Stimulated activated CD4-positive, alpha-beta T cell treated with anti-CD3 and anti-CD28 coated beads, TNF-alpha, amount 100 ng/mL, for 48 hours (primary cell): ENCODE measurements at places on chromosomes 1 and 21.

DNA sequence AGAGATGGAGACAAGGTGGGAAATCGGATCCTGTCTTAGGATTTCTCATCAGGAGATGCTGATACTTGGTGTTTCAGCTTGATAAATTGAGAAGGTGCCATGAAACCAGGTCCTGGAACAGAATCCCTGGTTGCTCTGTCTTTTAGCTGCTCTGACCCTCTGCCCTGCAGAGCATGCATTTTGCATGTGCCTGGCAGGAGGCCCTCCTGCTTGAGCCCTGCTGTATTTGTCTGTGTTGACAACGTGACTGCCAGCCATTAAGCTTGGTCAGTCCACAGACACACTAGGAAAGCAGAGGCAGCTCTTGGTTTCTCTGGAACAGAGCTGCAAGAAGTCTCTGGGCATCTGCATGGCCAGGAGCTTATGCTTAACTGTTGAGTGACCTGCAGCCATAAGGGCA lies 2.5 kb downstream of the SLC25A44 start:
- DNase-seq: no peak

- no peak for DNase-seq
Observed at GRCh38 chr1:86768554-86768953, 64.2 kb downstream of the SH3GLB1 start.

GRCh38 chr21:27674041-27674615 lies 707.2 kb upstream of the ADAMTS5 start:
- DNase-seq: no peak

DNA sequence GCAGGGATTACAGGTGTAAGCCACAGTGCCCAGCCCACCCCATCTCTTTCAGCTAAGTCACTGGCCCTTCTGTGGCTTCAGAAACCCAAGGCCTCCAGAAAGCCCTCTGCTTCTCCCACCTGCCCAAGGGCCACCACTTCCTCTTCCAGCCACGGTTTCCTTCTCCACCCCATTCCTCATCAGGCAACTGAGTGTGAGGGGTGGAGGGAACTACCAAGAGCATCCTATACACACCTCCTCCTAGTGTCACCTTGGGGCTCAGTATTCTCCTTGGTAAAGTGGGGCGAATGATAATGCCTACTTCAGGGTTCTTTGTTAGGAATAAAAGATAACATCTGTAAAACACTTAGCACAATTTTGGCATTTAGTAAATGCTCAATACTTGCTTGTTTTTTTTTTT lies 30.0 kb downstream of the KNCN start:
- no peak for DNase-seq

DNA sequence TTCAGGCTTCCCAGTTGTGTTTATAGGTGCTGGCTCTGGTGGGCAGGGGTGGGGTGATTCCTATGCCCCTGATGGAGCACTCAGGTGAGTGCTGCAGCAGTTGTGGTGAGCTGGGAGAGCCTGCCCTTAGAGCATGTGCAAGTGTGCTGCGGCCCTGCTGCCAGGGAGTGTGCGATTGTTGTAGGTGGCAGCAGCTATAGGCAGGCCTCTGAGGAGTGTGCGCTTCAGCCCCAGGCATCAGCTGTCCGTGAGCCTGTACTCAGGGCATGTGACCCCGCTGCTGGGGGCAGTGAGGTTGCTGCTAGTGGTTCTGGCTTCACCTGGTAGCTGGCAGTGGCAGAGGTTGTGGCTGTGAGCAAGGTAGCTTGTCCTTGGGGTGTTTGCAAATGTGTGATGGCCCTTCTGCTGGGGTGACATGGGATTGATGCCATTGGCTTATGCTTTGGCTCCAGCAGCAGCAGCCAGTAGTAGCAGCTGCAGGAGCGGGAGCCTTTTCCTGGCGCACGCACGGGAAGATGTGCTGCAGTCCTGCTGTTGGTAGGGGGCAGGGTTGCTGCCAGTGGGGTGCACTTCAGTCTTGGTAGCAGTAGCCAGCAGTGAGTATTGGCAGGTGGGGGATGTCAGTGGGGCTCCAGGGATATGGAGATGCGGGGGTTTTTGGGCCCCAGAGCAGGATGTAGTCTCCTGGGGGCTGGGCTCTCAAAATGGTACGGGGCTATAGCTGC lies 37.7 kb downstream of the SYCP1 start:
- no peak for DNase-seq

- DNase-seq: no peak
Observed at GRCh38 chr1:19980314-19980713, 896 bp upstream of the PLA2G2A start.

- no peak for DNase-seq
Observed at GRCh38 chr1:113947388-113948107, 18.4 kb downstream of the HIPK1 start.

DNA sequence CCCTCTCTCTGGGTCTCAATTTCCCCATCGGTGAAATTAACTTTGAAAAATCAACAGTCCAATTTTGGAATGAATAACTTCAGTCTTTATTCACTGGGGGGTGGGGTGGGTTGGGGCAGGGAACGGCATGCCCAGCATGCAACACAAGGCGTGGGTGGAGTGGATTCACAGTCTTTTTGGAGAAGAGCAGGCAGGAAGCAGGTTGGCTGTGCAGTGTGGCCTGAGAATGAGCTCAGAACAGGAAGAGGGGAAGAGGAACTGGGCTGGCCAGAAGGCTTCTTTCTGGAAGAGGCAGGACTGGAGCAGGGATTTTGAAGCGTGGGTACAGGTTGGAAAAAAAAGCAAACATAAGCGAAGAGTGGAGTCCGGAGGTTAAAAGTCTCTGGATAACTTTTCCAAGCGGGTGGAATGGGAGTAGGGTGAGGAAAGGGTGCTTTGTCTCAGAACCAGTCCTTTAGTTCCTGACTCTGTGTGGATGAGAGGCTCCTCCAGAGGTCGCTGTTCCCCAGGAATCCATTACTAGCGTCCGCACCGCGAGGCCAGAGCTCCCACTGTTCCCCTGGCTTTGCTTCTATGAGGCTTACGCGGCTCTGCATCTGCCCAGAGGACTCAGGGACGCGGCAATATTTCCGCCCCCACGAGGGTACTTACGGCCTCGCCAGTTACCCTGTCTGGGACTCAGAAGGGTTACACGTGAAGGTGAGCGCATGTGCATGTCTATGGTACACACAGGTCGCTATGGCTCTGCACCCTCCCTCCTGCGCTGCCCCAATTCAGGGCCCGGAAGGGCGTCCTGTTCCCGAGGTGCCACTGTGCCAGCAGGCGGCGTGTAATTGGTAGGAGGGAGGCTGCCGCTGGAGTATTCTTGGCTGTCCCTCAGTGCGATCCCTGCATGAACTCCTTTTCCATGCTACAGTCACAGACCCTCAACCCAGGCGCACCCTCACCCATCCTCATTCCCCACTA lies 5.5 kb upstream of the FOXD2 start:
- DNase-seq: peak; percentile 39

GRCh38 chr1:201022493-201022819 lies 1.1 kb downstream of the KIF21B start:
- no peak for DNase-seq

- no peak for DNase-seq
Observed at GRCh38 chr21:41611966-41612606, 104.1 kb upstream of the TMPRSS2 start.
